ENCODE measurements at places on chromosomes 7 and 10.

DNA sequence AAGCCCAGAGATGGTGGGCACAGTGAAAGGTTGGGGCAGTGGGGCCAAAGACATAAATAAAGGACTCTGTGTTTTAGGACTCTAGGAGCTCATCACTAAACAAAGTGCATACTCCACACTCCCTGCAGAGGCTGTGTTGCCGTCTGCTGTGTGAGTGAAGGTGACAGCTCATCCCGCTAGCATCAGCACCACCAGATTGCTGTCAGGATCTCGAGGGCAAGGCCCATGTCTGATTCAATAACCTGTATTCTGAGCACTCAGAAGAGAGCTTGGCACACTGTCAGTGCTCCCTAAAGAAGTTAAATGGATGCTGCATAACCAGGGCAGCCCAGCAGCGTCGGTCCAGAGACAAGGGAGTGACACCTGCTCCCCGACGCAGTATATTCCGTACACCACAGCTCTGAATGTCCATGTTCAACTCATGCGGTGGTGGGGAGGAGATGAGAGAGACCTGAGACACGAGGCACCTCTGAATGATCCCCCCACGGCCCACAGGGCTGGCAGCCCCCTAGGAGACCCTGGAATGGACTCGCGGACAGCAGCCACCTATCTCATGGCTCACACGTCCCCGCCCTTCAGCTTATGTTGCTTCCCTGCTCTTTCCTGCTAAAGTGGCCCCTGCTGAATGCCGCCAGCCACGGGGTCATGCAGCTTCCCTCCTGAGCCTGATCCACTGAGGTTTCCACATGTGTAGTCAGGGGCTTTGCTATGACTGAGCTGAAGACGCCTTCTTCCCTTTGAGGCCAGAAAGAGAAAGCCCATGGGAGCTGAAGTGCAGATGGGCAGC lies 132.7 kb upstream of the KCNMA1 start:
- DNase-seq, result no peak

DNA sequence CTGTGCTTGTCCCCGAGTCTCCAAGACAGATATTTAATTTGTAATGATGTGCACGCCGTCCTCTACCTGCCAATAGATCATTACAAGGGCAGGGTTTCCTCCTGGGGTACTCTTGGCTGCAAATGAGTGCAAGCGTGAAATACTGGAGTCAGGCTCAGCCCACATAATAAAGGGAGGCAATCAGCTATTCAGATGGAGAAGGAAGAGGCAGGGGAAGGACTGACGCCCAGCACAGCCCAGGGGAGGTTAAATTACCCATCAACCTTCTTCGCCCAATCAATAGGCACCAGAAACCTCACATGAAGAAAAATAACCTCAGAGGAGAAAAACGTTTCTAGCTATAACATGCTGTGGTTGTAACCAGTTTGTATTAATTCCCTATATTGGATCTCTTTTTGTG lies 544.9 kb upstream of the ADARB2 start:
- DNase-seq, result no peak

DNA sequence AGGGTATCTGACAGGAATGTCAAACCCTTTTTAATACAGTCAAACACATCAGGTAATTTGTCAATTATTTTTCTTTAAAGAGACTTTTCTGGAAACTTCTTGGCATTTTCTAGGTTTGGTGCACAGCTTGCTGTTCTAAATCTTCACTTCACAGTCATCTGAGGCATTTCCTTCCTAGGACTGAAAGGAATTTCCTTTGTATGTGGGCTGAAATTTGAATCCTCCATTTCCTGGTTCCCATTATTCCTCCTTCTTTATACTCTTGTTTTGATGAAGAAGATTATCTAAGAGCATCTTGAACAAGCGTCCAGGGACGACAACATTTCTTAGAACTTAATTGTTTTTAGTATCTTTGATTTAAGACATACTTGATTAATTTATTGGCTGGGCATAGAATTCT lies 24.9 kb downstream of the CALD1 start:
- DNase-seq, result no peak

DNA sequence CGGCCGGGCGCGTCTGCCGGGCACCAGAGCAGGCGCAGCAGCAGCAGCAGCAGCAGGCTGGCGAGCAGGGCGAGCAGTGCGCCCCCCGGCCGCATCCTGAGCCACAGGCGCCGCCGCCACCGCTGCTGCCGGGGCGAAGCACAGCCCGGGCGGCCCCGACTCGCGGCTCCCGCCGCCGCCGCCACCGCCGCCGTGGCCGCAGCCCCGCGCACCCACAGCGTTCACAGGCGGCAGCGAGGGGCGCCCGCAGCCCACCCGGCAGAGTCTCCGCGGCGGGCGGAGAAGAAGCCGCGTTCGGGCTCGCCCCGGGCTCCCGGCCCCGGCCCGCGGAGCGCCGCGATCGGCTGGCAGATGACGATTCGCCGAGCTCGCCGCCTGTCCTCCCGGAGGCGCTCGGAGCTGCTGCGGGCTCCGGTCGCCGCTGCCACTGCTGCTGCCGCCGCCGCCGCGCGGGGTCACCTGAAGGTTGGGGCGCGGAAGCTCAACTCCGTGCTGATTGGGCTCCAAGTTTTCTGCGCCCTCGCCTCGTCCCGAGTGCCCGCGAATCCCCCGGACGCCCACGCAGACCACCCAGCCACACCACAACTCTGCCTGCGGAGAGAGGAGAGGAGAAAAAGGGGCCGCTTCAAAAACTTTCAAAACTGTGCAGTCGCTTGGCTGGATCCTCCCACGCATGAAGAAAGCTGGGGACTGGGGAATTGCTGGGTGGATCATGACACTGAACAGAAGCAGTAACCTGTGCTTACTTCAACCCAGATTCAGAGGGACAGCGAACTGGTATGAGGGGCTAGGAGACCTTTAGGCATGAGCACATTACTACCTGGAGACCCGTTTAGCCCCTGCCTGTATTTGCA lies at the start of gene ST8SIA6:
ST8SIA6 (minus strand) TSS at position 435 of the 854 bp plus-strand sequence; CDS start at position 95, 340 bp downstream.
- peak; percentile 52 for DNase-seq

- no peak for DNase-seq
These were observed 40.4 kb upstream of the PRLHR start for GRCh38 chr10:118635674-118636402.

Data from CD4-positive, alpha-beta T cell treated with Interleukin-10 for 1 hour (primary cell).